ENCODE measurements at places on chromosomes 1 and 21.

DNA sequence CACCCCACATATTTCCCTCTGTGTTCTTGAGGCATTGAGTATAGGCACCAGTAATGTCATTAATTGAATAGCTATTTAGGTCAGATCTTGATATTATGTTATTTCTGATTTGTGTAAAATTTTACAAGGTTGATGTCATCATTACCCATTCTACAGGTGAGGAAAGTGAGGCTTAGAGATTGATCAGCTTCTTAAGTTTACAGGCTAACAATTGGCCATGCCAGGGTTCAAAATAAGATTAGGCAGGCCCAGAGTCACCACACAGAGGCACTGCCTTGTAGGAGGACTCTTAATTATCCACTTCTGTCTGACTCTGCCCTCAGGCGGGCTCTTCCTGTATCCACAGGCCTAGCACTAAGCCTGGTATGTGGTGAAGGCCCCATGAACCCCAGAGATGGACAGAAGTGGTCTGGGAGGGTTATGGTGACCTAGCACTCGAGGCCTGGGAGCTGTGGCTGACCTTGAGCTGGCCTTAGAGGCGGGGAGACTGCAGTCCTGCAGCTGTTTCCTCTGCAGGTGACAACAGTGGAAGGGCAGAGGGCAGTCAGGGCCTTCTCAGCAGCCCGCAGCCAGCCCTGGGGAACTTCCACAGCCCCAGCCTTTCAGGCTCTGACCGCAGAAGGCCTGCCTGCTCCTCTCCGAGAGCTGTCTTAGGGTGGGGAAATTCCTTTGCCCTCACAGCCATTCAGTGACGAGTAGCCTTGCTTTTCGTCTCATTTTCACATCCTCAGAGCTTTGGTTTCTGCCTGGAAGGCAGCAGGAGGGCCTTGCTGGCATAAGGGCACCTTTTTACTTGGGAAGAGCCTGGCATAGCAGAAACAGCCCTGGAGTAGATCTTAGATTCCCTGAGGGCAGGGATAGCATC is 12.2 kb downstream of the ZDHHC18 start:
- no peak overlapping the region for H3K4me3 ChIP-seq
- DNase-seq, result peak; percentile 69
- peaks cover 9% of the 10 kb centered on the region for H3K36me3 ChIP-seq
- H3K27ac ChIP-seq, result peak overlapping the region; percentile 96

- no peak overlapping the region for H3K27ac ChIP-seq
- H3K36me3 ChIP-seq, result peaks cover 3% of the 10 kb centered on the region
- no peak overlapping the region for H3K4me3 ChIP-seq
- peaks cover 6% of the 10 kb centered on the region for H3K4me1 ChIP-seq
- no peaks in the 10 kb centered on the region for H3K27me3 ChIP-seq
- no peak for DNase-seq
These were observed 7.1 kb downstream of the IFI44L start for GRCh38 chr1:78627321-78627720.

DNA sequence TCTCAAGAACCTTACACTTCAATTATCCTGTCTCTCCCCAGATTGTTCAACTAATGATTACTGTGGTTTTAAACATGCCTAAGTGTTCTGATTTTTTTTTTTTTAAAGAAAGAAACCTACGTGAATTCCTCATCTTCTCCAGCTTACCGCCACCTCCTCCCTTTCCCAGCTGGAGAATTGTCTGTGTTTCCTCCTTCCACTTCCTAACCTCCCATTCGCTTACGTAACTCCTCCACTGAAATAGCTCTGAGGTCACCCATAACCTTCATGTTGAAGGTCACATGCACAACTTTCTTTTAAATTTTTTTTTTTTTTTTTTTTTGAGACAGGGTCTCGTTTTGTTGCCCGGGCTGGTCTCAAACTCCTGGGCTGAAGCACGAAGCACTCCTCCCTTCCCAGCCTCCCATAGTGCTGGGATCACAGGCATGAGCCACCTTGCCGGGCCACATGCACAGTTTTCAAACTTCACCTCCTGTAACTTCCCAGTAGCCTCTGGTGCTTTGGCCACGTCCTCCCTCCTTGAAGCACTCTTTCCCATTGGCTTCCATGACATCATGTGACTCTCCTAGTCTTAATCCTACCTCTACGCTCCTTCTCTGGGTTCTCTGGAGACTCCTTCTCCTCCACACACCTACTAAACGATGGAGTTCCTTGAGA is 9.8 kb upstream of the CAPZB start:
- no peaks in the 10 kb centered on the region for H3K27me3 ChIP-seq
- H3K4me3 ChIP-seq, result no peak overlapping the region
- no peak for DNase-seq
- H3K4me1 ChIP-seq, result no peaks in the 10 kb centered on the region
- H3K27ac ChIP-seq, result no peak overlapping the region

- peaks cover 13% of the 10 kb centered on the region for H3K4me1 ChIP-seq
- H3K4me3 ChIP-seq, result peak overlapping the region; percentile 10
- H3K36me3 ChIP-seq, result peaks cover 6% of the 10 kb centered on the region
- H3K27ac ChIP-seq, result no peak overlapping the region
These were observed 2.1 kb upstream of the EDN2 start for GRCh38 chr1:41486371-41487125.

- no peak overlapping the region for H3K4me3 ChIP-seq
- DNase-seq, result no peak
- no peaks in the 10 kb centered on the region for H3K36me3 ChIP-seq
- H3K27ac ChIP-seq, result no peak overlapping the region
These were observed 34.6 kb downstream of the CFAP74 start for GRCh38 chr1:1968767-1969504.

GRCh38 chr1:215777370-215777925 is 210.3 kb downstream of the KCTD3 start:
- no peaks in the 10 kb centered on the region for H3K4me1 ChIP-seq
- no peaks in the 10 kb centered on the region for H3K27me3 ChIP-seq
- no peak overlapping the region for H3K27ac ChIP-seq
- H3K36me3 ChIP-seq, result no peaks in the 10 kb centered on the region
- H3K4me3 ChIP-seq, result no peak overlapping the region

- H3K36me3 ChIP-seq, result no peaks in the 10 kb centered on the region
- H3K27ac ChIP-seq, result no peak overlapping the region
- no peak overlapping the region for H3K4me3 ChIP-seq
These were observed 6.3 kb upstream of the IFNGR2 start for GRCh38 chr21:33396951-33397350.

GRCh38 chr1:35173909-35174540 is 18.9 kb downstream of the SFPQ start:
- H3K4me3 ChIP-seq, result no peak overlapping the region
- no peak for DNase-seq
- peaks cover 13% of the 10 kb centered on the region for H3K36me3 ChIP-seq
- no peaks in the 10 kb centered on the region for H3K27me3 ChIP-seq
- peaks cover 3% of the 10 kb centered on the region for H3K4me1 ChIP-seq

GRCh38 chr21:32593690-32594089 is 8.4 kb upstream of the TCP10L start:
- H3K27ac ChIP-seq, result no peak overlapping the region
- H3K4me1 ChIP-seq, result no peaks in the 10 kb centered on the region
- H3K4me3 ChIP-seq, result no peak overlapping the region
- peaks cover 2% of the 10 kb centered on the region for H3K36me3 ChIP-seq

- no peak overlapping the region for H3K27ac ChIP-seq
- no peaks in the 10 kb centered on the region for H3K36me3 ChIP-seq
- no peak for DNase-seq
- H3K27me3 ChIP-seq, result no peaks in the 10 kb centered on the region
- H3K4me1 ChIP-seq, result no peaks in the 10 kb centered on the region
These were observed 13.4 kb upstream of the ODF2L start for GRCh38 chr1:86409416-86410021.

DNA sequence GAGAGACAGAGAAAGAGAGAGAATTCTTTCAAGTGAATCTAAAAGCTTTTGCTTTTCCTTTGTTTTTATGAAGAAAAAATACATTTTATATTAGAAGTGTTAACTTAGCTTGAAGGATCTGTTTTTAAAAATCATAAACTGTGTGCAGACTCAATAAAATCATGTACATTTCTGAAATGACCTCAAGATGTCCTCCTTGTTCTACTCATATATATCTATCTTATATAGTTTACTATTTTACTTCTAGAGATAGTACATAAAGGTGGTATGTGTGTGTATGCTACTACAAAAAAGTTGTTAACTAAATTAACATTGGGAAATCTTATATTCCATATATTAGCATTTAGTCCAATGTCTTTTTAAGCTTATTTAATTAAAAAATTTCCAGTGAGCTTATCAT is 117.6 kb downstream of the PTPRC start:
- H3K27ac ChIP-seq, result no peak overlapping the region

- H3K4me1 ChIP-seq, result peaks cover 14% of the 10 kb centered on the region
- no peak for DNase-seq
- no peak overlapping the region for H3K4me3 ChIP-seq
These were observed 2.6 kb downstream of the TUFT1 start for GRCh38 chr1:151542710-151543129.

DNA sequence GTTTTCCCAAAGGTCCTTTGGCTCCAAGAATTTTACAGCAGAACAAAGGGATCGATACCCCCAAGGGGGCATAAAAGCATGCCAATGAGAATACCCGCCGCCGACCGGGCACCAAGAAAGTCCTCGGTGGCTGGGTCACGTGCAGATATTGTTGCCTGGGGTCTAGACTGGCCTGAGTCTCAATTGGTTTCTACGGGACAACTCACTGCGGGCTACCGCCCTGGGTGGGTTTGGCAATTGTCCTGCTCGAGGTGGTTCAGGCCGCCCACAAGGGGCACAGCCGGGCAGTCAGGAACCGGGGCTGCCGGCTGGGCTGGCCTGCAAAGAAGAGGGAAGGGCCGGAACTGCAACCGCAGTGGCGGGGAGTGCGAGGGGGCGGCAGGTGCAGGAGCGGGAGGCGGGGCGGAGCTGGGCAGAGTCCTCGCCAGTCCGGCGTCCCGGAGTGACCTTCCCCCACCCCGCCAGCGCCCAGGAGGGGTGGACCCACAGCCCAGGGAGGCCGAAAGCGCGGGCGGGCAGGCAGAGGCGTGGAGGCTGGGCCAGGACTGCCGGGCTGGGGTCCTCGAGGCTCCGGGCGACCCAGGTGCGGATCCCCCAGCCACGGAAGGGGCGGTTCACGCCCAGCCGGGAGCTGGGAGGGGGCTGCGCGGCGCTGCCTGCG is 926 bp upstream of the ATP1B1 start:
- peak overlapping the region; percentile 89 for H3K4me3 ChIP-seq
- peak; percentile 14 for DNase-seq
- H3K4me1 ChIP-seq, result peaks cover 28% of the 10 kb centered on the region
- H3K27ac ChIP-seq, result no peak overlapping the region
- no peaks in the 10 kb centered on the region for H3K36me3 ChIP-seq
- H3K27me3 ChIP-seq, result peaks cover 17% of the 10 kb centered on the region

DNA sequence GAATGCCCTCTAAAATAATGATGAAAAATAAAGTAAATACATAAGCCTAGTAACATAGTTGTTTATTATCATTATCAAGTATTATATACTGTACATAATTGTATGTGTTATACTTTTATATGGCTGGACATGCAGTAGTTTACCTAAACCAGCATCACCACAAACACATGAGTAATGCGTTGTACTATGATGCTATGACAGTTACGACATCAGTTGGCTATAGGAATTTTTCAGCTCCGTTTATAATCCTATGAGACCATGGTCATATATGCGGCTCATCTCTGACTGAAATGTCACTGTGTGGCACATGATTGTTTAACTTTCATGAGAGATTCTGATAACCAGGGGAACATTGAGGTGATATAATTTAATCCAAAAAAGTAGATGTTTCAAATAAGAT is 352.1 kb downstream of the ST6GALNAC3 start:
- no peak for DNase-seq
- H3K27ac ChIP-seq, result no peak overlapping the region
- no peak overlapping the region for H3K4me3 ChIP-seq
- peaks cover 6% of the 10 kb centered on the region for H3K4me1 ChIP-seq
- no peaks in the 10 kb centered on the region for H3K36me3 ChIP-seq

- peaks cover 23% of the 10 kb centered on the region for H3K4me1 ChIP-seq
- H3K4me3 ChIP-seq, result no peak overlapping the region
- peaks cover 9% of the 10 kb centered on the region for H3K27me3 ChIP-seq
- H3K27ac ChIP-seq, result no peak overlapping the region
- H3K36me3 ChIP-seq, result no peaks in the 10 kb centered on the region
These were observed 5.4 kb upstream of the IGSF8 start for GRCh38 chr1:160103658-160104408.

- no peaks in the 10 kb centered on the region for H3K27me3 ChIP-seq
- no peaks in the 10 kb centered on the region for H3K36me3 ChIP-seq
- H3K4me1 ChIP-seq, result no peaks in the 10 kb centered on the region
- DNase-seq, result no peak
These were observed 40.2 kb downstream of the EXO1 start for GRCh38 chr1:241888232-241888631.

- peaks cover 5% of the 10 kb centered on the region for H3K36me3 ChIP-seq
- H3K27me3 ChIP-seq, result no peaks in the 10 kb centered on the region
- no peak overlapping the region for H3K4me3 ChIP-seq
- no peak overlapping the region for H3K27ac ChIP-seq
These were observed 40.9 kb downstream of the RGS5 start for GRCh38 chr1:163161841-163162240.

GRCh38 chr1:173406783-173407230 is 70.3 kb upstream of the PRDX6 start:
- H3K36me3 ChIP-seq, result no peaks in the 10 kb centered on the region
- no peaks in the 10 kb centered on the region for H3K27me3 ChIP-seq
- H3K27ac ChIP-seq, result peak overlapping the region; percentile 95

GRCh38 chr1:200740571-200741208 is 2.0 kb downstream of the CAMSAP2 start:
- H3K4me1 ChIP-seq, result peaks cover 17% of the 10 kb centered on the region
- no peak for DNase-seq
- H3K27ac ChIP-seq, result no peak overlapping the region

DNA sequence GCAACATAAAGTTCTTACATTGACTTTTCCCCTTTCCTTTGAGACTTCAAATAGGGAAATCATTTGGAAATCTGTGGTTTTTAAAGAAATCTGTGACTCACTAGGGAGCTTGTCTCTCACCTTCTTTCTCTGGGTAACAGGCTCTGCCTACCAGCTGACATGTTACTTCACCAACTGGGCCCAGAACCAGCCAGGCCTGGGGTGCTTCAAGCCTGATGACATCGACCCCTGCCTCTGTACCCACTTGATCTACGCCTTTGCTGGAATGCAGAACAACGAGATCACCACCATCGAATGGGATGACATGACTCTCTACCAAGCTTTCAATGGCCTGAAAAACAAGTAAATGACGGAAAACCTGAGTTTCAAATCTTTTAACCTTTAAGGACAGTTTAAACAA is 9.2 kb upstream of the CHIA start:
- H3K4me1 ChIP-seq, result no peaks in the 10 kb centered on the region
- no peak for DNase-seq
